NCI-H2081 (cell line): ENCODE measurements at places on chromosomes 4 and X.

- DNase-seq = no peak
These were observed 211.1 kb downstream of the RELL1 start for GRCh38 chr4:37475087-37475486.

- DNase-seq = no peak
These were observed 21.1 kb downstream of the CTBP1 start for GRCh38 chr4:1227816-1228215.

GRCh38 chr4:186400676-186401075, 134.7 kb downstream of the F11 start:
- no peak for DNase-seq

- no peak for DNase-seq
These were observed 10.8 kb downstream of the PDZD4 start for GRCh38 chrX:153819384-153820040.

GRCh38 chrX:30183554-30183953, 31.8 kb upstream of the MAGEB2 start:
- no peak for DNase-seq

- DNase-seq = no peak
These were observed 46.8 kb downstream of the UGT2A3 start for GRCh38 chr4:68904786-68905185.

DNA sequence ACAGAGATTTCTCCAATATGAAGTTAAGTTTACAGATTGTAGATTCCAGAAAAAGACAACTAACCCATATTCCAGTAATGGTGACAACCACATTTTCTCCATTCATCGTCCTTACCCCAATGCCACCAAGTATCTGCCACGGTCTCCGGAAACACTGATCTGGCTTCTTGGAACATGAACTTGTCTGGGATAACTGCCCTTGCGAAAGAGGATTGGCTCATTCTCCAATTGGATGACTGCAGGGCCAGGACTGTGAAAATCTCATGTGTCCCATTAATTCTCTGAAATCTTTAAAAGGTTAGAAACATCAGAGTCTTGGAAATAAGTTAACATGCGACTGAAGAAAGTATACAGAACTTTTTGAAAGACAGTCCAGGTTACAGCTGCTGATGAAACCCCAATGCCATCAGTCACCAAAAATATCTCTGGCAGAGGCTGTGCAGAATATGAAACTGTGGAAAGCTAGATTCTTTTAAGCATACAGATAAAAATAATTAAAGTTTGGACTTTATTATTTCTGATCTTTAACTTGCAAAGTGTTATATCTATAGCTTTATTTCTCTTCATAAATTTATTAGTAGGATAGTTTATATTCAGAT, 496.9 kb downstream of the PPARGC1A start:
- DNase-seq = no peak

GRCh38 chr4:172153719-172154118, 340.5 kb downstream of the GALNTL6 start:
- DNase-seq = peak; percentile 14

DNA sequence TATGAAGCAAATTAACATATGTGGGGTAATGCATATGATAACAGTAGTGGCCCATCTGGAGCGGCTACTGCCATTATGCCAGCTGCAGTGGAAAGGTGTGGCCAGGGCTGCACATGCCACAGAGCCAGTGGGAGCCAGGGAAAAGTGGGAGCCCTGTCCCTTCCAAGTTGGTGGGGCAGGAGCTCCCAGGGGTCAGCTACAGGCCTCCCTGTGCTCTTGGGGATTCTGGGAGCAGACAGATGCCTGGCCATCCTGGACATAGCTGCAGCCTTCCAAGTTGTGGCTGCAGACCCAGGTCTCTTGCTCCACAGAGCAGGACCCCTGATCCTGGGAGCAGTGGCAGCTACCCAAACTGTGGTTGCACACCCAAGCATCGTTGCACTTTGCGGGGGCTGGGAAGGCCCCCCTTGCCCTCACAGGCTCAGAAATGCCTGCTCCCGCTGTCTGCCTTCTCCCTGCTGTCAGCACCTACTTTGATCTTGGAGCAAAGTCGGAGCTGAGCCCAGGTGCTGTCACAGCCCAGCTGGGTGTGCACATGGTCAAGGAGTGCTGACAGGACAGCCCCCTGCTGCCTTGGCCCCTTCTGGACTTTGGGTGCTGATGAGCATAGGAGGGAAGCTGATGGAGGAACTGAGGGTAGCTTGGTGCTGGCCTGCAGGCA, 67.8 kb downstream of the NAA11 start:
- DNase-seq = no peak

GRCh38 chr4:142846108-142846728, at the start of gene INPP4B:
INPP4B (minus strand) TSS chr4:142846301.
- DNase-seq = peak; percentile 27

- DNase-seq = no peak
These were observed 15.8 kb downstream of the ATP1B4 start for GRCh38 chrX:120377715-120378114.

DNA sequence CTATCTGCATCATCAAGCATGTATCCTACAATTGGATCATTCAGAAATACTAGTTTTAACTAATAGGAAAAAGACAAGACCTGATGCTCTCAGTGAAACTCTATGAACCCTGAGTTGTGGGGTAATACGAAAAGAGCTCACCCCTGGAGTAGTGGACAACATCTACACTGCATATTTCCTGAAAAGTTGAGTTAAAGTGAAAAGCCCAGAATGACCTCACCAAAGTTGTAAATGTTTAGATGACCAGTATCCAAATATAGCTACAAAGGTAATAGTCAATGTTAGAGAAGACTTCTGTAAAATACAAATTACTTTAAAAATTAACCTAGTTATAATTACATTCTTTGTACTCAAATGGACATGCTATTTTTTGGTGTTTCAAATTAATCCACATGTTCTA, 52.8 kb upstream of the SRPX start:
- no peak for DNase-seq

- DNase-seq = peak; percentile 73
These were observed 13.9 kb downstream of the PHF8 start for GRCh38 chrX:54030329-54030728.

DNA sequence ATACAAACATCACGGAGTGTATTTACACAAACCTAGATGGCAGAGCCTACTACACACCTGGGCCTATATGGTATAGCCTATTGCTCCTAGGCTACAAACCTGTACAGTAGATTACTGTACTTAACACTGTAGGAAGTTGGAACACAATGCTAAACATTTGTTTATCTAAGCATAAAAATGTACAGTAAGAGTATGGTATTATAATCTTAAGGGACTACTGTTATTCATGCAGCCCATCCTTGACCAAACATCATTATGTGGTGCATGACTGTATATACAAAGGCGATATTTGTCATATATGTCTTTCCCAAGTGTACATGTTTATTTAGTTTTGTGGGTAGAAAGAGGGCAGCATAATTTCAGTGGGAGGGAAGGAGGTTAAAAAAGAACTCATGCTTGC, 177.7 kb upstream of the FSTL5 start:
- no peak for DNase-seq
